Stimulated activated CD4-positive, alpha-beta T cell treated with anti-CD3 and anti-CD28 coated beads, Interleukin-1b, Interleukin-23, amount 100 ng/mL, for 1 hour (primary cell): ENCODE measurements at places on chromosomes 2 and 18.

GRCh38 chr2:102304711-102305611, 6.4 kb upstream of the IL1RL1 start:
- no peak for DNase-seq

DNA sequence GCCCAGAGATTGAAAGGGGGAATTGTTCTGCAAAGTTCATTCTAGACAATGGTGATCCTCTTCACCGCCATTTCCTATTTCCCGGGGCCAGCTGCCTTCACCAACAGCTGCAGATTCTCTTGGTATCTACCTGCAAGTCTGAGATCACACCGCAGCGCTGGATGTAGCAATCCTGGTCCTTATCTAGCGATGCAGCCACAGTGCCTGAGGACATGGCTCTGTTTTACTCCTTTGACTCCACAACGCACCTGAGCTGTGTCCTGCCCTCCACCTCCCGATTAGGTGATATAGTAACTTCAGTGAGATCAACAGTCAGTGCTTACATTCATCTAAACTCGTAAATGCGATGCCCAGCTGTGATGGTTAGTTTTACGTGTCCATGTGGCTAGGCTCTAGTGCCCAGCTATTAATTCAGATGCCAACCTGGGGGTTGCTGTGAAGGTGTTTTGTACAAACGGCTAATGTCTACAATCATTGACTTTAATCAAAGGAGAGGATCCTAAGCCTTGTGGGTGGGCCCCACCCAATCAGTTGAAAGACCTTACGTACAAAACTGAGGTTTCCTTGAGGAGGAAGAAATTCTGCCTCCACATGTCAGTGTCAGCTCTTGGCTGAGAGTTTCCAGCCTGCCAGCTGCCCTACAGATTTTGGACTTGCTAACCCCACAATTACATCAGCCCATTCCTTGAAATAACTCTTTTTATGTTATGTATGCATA, 189.8 kb downstream of the SH3BP4 start:
- no peak for DNase-seq

DNA sequence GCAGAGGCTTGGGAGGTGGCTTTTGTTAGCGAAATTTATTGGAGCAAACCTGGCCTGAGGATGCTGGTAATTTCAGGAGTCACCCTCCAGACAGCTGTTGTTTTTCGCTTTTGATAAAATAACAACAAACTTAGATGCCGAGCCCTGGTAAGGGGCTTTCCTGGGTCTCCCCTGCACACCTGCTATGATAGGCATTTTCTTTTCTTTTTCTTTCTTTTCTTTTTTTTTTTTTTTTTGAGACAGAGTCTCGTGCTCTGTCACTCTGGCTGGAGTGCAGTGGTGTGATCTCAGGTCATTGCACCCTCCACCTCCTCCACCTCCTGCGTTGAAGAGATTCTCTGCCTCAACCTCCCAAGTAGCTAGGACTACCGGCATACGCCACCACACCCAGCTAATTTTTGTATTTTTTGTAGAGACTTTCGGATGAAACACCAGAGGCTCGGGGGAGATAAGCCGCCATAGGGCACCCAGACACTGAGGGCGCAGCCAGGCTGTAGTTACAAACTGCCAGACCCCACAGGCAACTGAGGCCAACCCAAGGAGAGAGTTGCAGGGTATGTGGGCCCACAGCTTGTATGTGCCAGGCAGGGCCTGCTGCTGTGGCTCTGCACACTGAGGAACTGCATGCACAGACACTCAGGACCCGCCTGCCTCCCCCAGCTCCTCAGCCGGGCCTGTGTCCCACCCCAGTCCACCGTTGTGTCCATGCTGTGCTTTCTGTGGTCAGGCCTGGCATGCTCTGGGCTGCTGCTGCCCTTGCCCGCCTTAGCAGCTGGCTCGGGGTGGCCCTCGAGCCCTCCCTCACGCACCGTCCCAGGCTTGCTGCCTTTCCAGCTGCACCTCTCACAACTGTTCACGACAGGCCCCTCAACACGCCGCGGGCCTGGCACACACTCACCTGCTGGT, 3.9 kb downstream of the GYPC start:
- no peak for DNase-seq

DNA sequence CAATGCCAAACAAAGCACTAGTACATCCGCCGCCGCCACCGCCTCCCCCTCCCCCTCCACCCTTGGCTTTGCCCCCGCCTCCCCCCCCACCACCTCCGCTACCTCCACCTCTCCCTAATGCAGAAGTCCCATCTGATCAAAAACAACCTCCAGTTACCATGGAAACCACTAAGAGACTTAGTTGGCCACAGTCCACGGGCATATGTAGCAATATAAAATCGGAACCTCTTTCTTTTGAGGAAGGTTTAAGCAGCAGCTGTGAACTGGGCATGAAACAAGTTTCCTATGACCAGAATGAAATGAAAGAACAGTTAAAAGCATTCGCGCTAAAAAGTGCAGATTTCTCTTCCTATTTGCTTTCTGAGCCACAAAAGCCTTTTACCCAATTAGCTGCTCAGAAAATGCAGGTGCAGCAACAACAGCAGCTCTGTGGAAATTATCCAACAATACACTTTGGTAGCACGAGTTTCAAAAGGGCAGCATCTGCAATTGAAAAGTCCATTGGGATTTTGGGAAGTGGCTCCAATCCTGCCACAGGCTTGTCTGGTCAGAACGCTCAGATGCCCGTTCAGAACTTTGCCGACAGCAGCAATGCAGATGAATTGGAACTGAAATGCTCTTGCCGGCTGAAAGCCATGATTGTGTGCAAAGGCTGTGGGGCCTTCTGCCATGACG, 168.0 kb downstream of the ASXL3 start:
- no peak for DNase-seq

GRCh38 chr2:27795868-27796277, 24.4 kb downstream of the MRPL33 start:
- no peak for DNase-seq

GRCh38 chr2:78251708-78252107, 729.5 kb upstream of the LRRTM4 start:
- DNase-seq = no peak

DNA sequence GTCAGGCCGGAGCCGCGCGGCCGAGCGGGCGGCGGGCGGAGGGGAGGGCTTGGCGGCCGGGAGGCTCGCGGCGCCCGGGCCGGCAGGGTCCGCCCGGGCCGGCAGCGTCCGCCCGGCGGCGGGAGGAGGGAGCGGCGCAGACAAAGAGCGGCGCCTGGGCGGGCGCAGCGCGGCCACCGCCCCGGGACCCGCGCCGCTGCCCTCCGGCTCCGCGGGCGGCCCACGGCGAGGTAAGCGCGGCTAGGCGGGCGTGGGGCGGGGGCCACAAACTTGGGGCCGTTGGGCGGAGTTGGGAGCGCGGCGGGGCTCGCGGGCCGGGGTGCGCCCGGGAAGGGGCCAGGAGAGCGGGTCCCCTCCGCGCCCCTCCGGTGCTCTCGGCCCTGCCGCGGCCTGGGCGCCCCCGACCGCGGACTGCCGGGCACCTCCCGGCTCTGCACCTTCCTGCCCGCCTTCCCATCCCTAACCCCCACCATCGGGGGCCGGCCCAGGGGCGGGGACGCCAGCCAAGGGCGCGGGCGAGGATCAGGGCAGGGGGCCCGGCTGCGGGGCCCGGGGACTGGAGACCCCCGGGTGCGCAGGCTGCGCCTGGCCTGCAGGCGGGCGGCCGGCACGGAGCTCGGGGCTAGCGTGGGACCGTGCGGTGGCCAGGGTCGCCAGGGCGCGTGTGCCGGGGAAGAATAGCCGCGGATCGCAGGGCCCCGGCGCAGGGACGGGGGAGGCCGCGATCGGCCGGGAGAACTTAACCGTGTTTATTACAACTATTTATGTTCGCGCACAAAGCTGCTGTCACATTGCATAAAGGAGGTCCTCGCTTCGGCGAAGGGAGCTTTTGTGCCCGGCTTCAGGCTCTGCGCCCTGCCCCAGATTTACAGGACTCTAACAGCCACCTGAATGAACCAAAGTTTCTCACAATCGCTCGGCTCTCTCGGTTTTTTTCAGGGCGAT, at the start of gene NCK2:
Gene NCK2 (plus strand): TSS at position 4 of the 945 bp plus-strand sequence. CDS start 110,152 bp downstream, outside the sequence.
- DNase-seq = no peak

DNA sequence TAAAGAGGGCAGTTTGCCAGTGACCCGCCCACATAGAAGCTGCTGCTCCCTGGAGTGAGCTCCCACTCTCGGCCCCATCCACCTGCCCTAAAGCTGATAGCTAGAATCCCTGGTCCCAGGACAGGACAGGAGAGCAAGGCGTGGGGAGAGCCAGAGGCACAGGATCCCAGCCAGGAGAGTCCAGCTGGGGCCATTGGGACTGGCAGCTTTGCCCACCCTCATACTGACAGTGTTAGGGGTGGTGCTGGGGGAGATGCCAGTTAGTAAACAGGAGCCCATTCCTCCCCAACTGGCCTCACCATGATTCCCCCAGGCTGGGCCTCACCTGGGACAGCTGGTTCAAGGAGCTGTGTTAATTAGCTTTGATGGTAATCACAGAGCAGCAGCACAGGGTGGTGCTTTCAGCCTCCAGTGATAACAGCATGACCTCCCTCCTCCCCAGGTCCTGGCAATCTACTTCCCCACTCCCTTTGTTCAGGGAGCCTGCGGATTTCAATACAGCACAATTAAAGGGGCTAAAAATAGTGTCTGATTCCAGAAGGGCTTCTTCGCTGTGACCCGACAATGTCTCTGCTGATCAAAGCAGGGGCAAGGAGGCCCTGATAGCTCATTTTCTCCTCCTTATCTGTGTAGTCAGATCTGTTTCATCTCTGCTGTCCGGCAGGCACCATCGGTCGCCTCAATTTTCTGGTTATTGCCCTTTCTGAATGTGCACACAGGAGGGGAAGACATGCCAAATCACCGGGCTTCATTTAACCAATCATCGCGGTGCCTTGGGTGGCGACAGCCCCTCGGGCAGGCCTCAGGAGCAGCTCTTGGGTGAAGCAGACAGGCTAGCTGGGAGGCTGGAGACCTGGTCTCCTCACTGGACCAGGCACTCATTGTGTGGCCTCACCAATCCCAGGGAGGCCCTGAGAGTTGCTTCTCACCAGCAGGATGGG, 119.9 kb upstream of the TEX51 start:
- DNase-seq = no peak

DNA sequence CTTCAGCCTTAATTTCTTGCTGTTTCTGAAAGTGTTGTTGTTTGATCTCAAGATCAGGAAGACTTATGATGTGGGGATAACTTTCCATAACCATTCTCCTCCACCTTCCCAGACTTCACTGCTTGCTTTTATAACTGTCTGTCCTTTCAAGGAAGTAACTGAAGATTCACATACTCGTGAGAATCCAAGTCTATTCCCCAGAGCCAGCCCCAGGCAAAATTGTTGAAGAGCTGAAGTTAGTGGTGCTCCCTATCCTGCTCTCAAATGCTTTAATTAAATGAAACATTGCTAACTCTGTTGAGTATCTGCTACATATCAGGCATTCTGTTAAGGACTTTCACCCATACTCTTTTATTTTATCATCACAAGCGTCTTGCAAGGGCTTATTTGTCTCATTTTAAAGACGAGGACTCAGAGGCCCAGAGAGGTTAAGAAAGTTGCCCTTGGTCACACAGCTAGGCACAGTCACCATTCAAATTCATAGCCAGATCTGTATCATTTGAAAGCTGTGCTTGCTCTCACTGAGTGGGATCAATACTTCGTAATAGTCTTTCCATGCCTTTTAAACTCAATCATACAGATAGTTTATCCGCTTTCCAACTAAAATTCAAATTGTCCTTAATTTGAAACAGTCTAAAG, 189.8 kb upstream of the TCF4 start:
- DNase-seq = no peak

- DNase-seq = no peak
These were observed 71.7 kb downstream of the GALNT14 start for GRCh38 chr2:31066551-31066950.

DNA sequence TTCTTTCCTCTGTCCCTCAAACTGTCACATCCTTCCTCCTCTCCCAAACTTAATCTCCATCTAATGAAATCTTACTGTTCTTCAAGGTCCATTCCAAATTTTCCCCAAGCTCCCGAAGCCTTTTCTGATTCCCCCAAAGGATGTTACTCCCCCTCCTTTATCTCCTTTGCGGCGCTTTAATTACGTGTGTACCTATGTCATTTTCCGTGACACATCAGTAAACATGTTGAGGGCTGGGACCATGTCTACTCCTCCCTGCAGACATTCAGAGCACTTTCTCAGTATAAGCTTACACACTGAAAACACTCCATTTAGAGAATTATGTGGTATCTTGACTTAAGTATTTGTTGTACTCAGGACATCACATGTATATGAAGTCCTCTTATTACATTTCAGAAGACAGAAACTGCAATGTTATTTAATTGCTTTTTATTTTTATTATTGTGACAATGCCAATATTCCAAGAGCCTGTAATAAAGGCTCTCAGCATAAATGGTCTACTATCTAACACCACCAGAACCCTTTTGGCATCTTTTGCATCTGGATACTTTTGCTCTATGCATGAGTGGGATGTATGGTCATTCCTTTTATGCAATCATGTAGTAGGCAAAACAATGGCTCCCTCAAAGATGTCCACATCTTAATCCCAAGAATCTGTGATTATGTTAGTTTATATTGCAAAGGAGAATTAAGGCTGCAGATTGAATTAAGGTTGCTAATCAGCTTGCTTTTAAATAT, 1.8 kb downstream of the NMI start:
- no peak for DNase-seq

- no peak for DNase-seq
These were observed 20.9 kb upstream of the AGFG1 start for GRCh38 chr2:227450926-227451654.

DNA sequence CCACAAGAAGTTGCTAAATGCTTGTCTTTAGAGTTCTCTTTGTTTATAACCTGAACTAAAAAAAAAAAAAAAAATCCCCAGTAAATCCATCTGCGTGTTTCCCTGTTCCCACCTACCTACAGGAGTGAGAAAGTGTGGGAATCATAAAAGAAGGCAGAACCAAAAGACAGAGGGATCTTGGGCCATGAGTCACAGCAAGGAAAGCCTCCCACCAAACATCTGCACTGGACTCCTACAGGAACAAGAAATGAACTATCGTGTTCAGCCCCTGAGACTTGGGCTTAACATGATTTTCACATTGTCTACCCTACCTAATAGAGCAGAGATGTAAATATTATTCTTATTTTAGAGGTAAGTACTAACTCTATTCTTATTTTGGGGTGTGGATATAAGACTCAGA, 1761.2 kb upstream of the CELF4 start:
- no peak for DNase-seq

DNA sequence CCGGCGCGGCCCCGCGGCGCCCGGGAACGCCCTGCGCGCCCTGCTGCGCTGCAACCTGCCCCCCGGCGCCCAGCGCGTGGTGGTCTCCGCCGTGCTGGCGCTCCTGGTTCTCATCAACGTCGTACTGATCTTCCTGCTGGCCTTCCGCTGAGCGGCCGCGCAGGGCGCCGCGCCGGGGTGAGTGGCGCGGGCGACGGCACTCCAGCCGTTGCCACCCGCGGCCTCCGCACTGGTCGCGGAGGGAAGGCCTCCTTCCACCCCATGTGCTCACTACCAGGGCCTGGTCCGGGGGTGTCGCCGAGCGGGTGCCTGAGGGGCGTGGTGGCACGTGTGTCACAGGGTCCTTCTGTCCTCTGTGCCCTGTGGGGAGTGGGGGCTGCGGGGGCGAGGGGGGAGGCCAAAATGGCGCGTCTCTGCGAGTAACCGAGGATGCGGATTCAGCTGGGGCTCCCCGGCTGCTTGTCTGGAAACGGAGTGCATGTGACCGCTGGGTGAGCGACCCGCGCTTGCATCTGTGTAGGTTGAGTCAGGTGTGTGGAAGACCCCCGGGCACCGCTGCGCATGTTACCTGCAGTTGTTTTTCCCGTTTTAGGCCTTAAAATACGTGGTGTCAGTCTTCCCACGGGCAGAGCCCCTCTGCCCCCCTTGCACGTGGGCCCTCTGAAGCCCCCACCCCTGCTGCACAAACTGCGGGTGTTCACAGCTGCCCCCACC, 58.0 kb downstream of the FAM168B start:
- DNase-seq = no peak

- no peak for DNase-seq
These were observed 31.0 kb upstream of the SLC9A2 start for GRCh38 chr2:102588213-102588939.

- DNase-seq = no peak
These were observed 13.4 kb downstream of the COLEC12 start for GRCh38 chr18:486929-487740.
